ENCODE measurements at places on chromosomes 7 and 10. TPM values are rescaled to one million over a fixed set of nuclear protein-coding genes. Genes with fewer than 3 reads are reported as not detected.

The SSC4D gene
- 0.65 TPM for total RNA-seq

The TFR2 gene
- total RNA-seq: 1.9 TPM

The TRIM73 gene
- total RNA-seq: 1.3 TPM

The TRIM50 gene
- not detected for total RNA-seq

The SAMD9L gene
- total RNA-seq: 14.1 TPM

The ELN gene
- total RNA-seq: 82.6 TPM

The ADCYAP1R1 gene
- not detected for total RNA-seq

The GNB2 gene
- 134 TPM for total RNA-seq

The CEP41 gene
- 7.5 TPM for total RNA-seq

The TFPI2 gene
- total RNA-seq: 59.6 TPM

The MLXIPL gene
- total RNA-seq: 0.39 TPM

The ERVW-1 gene
- total RNA-seq: not detected

The STN1 gene
- total RNA-seq: 28.6 TPM

The CACNB2 gene
- total RNA-seq: 0.20 TPM

The HSPB1 gene
- 90.3 TPM for total RNA-seq

The VSTM2A gene
- total RNA-seq: not detected

The MYO3A gene
- not detected for total RNA-seq

The MBL2 gene
- total RNA-seq: not detected

The PLPP4 gene
- total RNA-seq: 4.3 TPM

The CCL24 gene
- total RNA-seq: not detected

The SFTPD gene
- 0.13 TPM for total RNA-seq

The SPAM1 gene
- total RNA-seq: not detected

The FERD3L gene
- not detected for total RNA-seq

The VWC2 gene
- not detected for total RNA-seq

The RTKN2 gene
- total RNA-seq: 3.3 TPM

The SKIDA1 gene
- total RNA-seq: 0.36 TPM

The ANXA8L1 gene
- not detected for total RNA-seq

The CHCHD3 gene
- total RNA-seq: 62.1 TPM

The PCDH15 gene
- total RNA-seq: not detected

The C10orf105 gene
- under 0.01 TPM for total RNA-seq

The LHFPL3 gene
- total RNA-seq: not detected

The AGR2 gene
- not detected for total RNA-seq

The SLC13A1 gene
- not detected for total RNA-seq

Data from smooth muscle cell of the pulmonary artery (primary cell).